A549 treated with dexamethasone at 1 μM for 4 hours (cell line): ENCODE measurements at places on chromosomes 7 and 10. TPM values are rescaled to one million over a fixed set of nuclear protein-coding genes. Genes with fewer than 3 reads are reported as not detected.

ERVW-1 gene
- total RNA-seq: 0.04 TPM in 2 of 5 replicates, not detected in the others

RFC2 gene
- 53.4 to 63.8 TPM (median 55.3 TPM) in 5 replicates for total RNA-seq

PCDH15 gene
- total RNA-seq: not detected in 5 replicates

PALD1 gene
- total RNA-seq: 4.8 to 6.9 TPM (median 6.7 TPM) in 5 replicates

DENND2A gene
- total RNA-seq: 0.59 to 1.1 TPM (median 0.78 TPM) in 5 replicates

LRRD1 gene
- total RNA-seq: not detected in 5 replicates

VSTM4 gene
- total RNA-seq: 0.24 to 0.42 TPM (median 0.35 TPM) in 5 replicates

PNLIPRP2 gene
- 0.09 to 0.11 TPM in 2 of 5 replicates, not detected in the others for total RNA-seq

OR2A42 gene
- total RNA-seq: not detected in 5 replicates

PPP1R3A gene
- total RNA-seq: not detected in 5 replicates

SAMD8 gene
- 12.6 to 20.8 TPM (median 17.7 TPM) in 5 replicates for total RNA-seq

SPDYE9 gene
- not detected in 5 replicates for total RNA-seq

SYNPO2L gene
- 0.02 to 0.07 TPM (median 0.02 TPM) in 5 replicates for total RNA-seq

ITGB8 gene
- 0.73 to 1.6 TPM (median 1.2 TPM) in 5 replicates for total RNA-seq

CFAP69 gene
- total RNA-seq: 1.2 to 2.3 TPM (median 2.0 TPM) in 5 replicates

ACTL6B gene
- total RNA-seq: not detected in 5 replicates

KMT2C gene
- 6.1 to 10.8 TPM (median 9.1 TPM) in 5 replicates for total RNA-seq

CRYGN gene
- total RNA-seq: not detected in 5 replicates

GIMAP4 gene
- not detected in 5 replicates for total RNA-seq

LRIT1 gene
- not detected in 5 replicates for total RNA-seq

PNLIPRP3 gene
- 0.04 TPM in 2 of 5 replicates, not detected in the others for total RNA-seq

FAM25A gene
- total RNA-seq: not detected in 5 replicates

SDK1 gene
- 0.50 to 0.98 TPM (median 0.68 TPM) in 5 replicates for total RNA-seq

LGI1 gene
- not detected in 5 replicates for total RNA-seq

GAD2 gene
- total RNA-seq: not detected in 5 replicates

TMEM236 gene
- 0.04 to 0.05 TPM (median 0.05 TPM) in 3 of 5 replicates, not detected in the others for total RNA-seq

TMEM168 gene
- total RNA-seq: 7.3 to 12.3 TPM (median 8.3 TPM) in 5 replicates

PON3 gene
- 30.4 to 39.5 TPM (median 35.4 TPM) in 5 replicates for total RNA-seq

OPN4 gene
- 0.04 TPM in 1 of 5 replicates, not detected in the others for total RNA-seq

TMEM178B gene
- total RNA-seq: 1.3 to 2.0 TPM (median 1.7 TPM) in 5 replicates

GCK gene
- total RNA-seq: not detected in 5 replicates

NUPR2 gene
- not detected in 5 replicates for total RNA-seq

SPDYE2B gene
- total RNA-seq: not detected in 5 replicates

LIPK gene
- not detected in 5 replicates for total RNA-seq

CDH23 gene
- 2.0 to 3.2 TPM (median 2.6 TPM) in 5 replicates for total RNA-seq

GTF2IRD2 gene
- total RNA-seq: 3.6 to 6.5 TPM (median 5.3 TPM) in 5 replicates

SORCS1 gene
- total RNA-seq: not detected in 5 replicates

RET gene
- 0.50 to 0.98 TPM (median 0.58 TPM) in 5 replicates for total RNA-seq

INHBA gene
- 0.21 to 0.53 TPM (median 0.39 TPM) in 5 replicates for total RNA-seq

MACC1 gene
- not detected in 5 replicates for total RNA-seq

MYH16 gene
- total RNA-seq: 0.25 to 0.70 TPM (median 0.40 TPM) in 5 replicates

TSPAN33 gene
- 4.6 to 6.9 TPM (median 6.2 TPM) in 5 replicates for total RNA-seq

ACBD7 gene
- total RNA-seq: 1.2 to 1.5 TPM (median 1.4 TPM) in 5 replicates

SPOCK2 gene
- 0.29 to 0.59 TPM (median 0.50 TPM) in 5 replicates for total RNA-seq
